ENCODE measurements at places on chromosomes 2 and 18.

GRCh38 chr2:237888389-237888788, 29.0 kb downstream of the RAMP1 start:
- DNase-seq = no peak

DNA sequence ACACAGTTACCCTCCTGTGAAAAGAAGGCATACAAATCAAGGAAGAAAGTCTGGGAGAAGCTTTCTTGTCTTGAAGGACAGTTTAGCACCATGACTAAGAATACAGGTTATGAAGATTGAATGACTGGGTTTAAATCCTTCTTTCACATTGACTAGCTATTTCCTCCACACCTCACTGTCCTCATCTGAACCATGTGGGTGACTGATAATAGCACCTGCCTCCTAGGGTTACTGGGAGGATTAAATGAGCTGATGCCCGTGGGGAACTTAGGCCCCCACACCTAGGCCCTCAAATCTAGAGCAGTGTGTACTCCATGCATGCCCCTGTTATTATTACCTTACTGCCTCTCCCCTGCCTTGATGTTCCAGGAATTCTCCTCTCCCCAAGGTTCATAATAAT, 202.9 kb downstream of the FBXO15 start:
- no peak for DNase-seq

- no peak for DNase-seq
Measured at GRCh38 chr2:142991295-142991694, 113.8 kb downstream of the KYNU start.

DNA sequence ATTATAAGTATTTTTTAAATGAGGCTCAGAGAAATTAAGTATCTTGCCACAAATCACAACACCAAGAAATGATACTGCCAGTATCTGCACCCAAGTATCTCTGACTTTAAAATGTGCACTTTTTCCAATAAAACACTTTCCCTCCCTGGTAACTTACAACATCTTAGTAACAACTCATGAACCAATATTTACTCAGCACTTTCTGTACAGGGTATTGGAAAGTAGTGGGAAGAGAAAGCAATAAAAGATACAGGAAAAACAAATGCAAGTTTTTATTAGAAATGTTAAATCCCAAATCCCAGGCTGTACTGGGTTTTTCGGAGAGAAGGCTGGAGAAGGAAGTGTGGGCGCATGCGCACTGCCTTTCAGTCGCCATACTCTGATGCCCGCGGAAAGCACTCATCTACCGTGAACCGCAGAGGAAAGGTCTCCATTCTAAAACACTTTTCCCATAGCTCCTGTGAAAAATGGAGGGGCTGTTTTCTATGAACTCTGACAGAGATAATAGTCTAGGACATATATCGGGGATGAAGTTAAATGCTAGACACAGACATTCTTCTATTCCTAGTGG, 52.1 kb downstream of the L3MBTL4 start:
- no peak for DNase-seq

GRCh38 chr2:156541706-156542105, 105.5 kb downstream of the GPD2 start:
- no peak for DNase-seq

- DNase-seq = no peak
Measured at GRCh38 chr18:48569915-48570264, 31.1 kb downstream of the CTIF start.

DNA sequence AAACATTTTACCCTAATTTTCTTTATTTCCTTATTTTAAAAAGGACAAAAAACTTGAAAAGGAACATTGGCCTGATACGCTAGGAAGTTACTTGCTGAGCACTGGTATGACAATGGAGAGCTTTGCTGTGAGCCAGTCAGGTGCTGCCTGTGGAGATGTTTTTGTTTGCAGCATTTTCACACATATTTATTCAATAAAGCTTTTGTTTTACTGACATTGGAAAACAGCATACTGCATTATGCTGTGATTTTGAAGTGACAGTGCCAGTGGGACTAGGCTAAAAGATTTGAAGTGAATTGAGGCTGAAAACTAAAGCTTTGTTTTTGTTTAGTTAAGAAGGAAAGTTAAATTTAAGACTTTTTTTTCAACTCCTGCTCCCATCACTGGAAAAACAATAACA, 470.7 kb upstream of the ZEB2 start:
- DNase-seq = no peak

DNA sequence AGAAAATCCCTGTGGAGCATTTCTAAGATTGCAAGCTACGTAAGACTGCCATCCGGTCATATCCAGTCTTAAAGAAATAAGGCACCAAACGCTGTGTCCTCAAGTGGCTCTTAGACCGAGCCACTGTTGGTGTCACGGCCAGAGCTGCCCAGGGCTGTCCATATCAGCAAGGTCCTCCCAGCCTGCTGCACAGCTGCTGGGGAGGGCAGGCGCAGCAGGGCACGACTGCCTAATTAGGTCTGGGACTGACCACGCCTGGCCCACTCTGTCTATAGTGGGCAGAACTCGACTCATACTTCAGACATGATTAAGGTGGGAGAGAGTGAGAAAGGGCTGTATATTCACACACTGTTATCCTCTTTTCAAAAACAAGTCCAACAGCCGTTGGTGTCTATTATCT, 39.3 kb downstream of the EIPR1 start:
- DNase-seq = no peak

- DNase-seq = no peak
Measured at GRCh38 chr2:121605820-121606733, 43.2 kb downstream of the CLASP1 start.

DNA sequence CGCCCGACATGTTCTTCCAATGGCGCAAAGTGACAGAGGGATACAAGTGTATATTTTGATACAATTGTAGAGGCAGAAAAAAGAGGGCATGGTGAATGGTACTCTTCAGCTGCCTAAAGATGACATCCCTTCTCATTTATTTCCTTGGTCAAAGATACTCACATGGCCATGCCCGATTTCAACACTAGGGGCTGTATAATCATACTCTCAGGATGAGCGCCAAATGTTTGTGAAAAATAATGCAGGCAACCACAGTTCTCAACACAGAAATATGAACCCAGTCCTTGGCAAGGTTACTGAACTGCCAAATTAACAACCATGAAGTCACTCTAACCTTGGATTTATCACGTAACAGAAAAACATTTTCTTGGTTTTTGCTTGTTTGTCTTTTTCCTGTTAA, 204.4 kb downstream of the CCDC102B start:
- DNase-seq = no peak

DNA sequence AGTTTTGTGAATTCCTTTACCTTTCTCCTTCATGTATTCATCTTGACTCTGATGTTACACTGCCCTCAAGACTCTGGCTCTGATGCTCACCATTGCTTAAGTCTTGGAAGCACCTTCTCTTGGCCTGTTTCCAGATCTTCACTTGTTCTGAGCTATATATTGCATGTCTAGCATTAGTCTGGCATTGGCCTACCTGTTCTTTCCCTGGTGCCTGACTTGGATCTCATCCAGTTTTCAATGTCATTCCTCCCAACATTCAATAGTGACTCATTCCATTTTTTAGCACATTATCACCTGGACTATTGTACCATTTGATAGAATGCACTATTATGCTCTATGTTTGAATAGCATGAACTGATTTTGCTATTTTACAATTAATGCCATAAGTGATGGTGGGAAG, 127.3 kb upstream of the NYAP2 start:
- no peak for DNase-seq

DNA sequence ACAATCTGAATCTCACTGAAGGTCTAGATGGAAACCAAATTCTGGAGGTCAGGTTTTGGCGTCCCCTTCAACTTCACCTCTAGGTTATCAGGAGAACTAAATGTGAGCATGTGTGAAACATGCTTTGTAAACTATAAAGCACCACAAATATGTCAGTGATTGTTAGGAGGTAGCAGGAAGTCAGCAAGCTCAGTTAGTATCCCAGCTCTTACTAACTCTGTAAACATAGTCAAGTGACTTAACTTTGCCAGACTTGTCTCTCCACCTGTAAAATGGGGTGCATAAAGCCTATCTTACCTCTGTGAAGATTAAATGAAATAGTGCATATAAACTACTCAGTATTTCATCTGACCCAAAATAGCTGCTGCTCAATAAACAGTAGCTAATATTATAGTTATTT, 121.5 kb downstream of the INSIG2 start:
- DNase-seq = no peak

GRCh38 chr2:208415897-208416296, 9.3 kb downstream of the PTH2R start:
- no peak for DNase-seq

GRCh38 chr2:179467111-179467510, 202.5 kb upstream of the SESTD1 start:
- DNase-seq = no peak

- DNase-seq = no peak
Measured at GRCh38 chr2:85423525-85423924, 5.0 kb downstream of the SH2D6 start.

- no peak for DNase-seq
Measured at GRCh38 chr2:225598426-225598825, 198.9 kb downstream of the NYAP2 start.

- no peak for DNase-seq
Measured at GRCh38 chr2:48397846-48398245, 132.1 kb upstream of the STON1 start.

GRCh38 chr2:181041661-181042060, 61.3 kb downstream of the UBE2E3 start:
- DNase-seq = no peak

GRCh38 chr18:70292628-70293027, 3.8 kb downstream of the SOCS6 start:
- no peak for DNase-seq

- no peak for DNase-seq
Measured at GRCh38 chr2:206890179-206890578, 49.1 kb upstream of the CPO start.

GRCh38 chr2:181679544-181679979, 755 bp downstream of the NEUROD1 start:
- no peak for DNase-seq

DNA sequence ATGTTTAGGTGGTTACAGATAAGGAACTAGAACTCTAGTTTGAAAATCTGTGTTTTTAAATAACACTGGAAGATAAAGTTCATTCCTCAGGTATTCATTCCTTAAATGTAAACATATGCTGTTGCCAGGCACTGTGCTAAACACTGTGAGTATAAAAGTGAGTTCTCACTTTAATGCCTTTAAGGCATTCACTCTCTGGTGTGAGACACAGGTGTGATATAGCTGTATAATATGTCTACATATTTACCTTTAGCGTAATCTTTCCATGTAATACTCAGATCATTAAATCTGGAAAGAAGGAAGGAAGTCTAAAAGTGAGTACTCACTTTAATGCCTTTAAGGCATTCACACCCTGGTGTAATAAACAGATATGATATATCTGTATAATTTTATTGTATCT, 472.6 kb downstream of the PARD3B start:
- no peak for DNase-seq

GRCh38 chr18:43661570-43661969, 384.3 kb upstream of the SYT4 start:
- no peak for DNase-seq

DNA sequence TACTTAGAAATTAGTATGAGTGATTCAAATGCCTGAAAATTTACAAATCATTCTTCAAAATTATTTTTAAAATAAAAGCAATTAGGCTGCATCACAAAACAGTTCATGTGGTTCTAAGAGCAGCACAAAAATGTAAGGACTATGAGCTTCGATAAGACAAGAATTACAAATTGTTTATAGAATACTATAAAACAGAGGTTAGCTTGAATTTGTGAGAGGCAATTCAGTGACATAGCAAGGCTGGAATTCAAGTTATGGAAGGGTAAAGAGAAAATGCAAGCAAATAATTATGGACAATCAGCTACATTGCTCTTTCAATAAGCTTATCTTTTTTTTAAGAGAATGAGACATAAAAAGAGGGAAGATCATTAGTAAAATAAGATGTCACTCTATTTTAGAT, 7.1 kb upstream of the XIRP2 start:
- no peak for DNase-seq

GRCh38 chr2:134120733-134121630, 132.9 kb upstream of the MGAT5 start:
- DNase-seq = peak; percentile 71

Measured in stimulated activated CD4-positive, alpha-beta T cell treated with anti-CD3 and anti-CD28 coated beads, Interleukin-4, amount 100 ng/mL, for 24 hours (primary cell).